NCI-H2029 treated with DMSO at 0.1 percent for 48 hours (cell line): ENCODE measurements at places on chromosomes 16 and 17.

- DNase-seq: no peak
These were observed 93.4 kb upstream of the METRNL start for GRCh38 chr17:82985973-82986372.

DNA sequence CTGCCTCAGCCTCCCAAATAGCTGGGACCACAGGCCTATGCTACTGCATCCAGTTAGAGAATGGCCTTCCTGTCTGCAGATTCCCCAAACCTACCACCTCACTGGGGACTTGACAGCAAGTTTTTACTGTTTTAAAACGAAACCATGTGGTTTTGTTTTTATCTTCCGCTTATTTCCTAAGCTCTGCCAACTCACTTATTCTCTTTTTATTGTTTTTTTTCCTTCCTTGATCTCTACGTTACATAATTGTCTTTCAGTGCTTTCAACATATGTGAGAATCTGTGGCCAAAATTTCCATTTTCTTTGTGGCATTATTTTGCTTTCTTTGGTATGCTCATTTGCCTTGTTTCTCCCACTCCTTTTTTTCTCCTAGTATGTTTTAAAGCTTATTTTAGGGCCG, 14.6 kb upstream of the SLC38A7 start:
- no peak for DNase-seq

- DNase-seq: no peak
These were observed 497.0 kb upstream of the HSBP1 start for GRCh38 chr16:83310816-83311215.

- DNase-seq: no peak
These were observed 19.0 kb downstream of the ZFPM1 start for GRCh38 chr16:88472069-88472468.

DNA sequence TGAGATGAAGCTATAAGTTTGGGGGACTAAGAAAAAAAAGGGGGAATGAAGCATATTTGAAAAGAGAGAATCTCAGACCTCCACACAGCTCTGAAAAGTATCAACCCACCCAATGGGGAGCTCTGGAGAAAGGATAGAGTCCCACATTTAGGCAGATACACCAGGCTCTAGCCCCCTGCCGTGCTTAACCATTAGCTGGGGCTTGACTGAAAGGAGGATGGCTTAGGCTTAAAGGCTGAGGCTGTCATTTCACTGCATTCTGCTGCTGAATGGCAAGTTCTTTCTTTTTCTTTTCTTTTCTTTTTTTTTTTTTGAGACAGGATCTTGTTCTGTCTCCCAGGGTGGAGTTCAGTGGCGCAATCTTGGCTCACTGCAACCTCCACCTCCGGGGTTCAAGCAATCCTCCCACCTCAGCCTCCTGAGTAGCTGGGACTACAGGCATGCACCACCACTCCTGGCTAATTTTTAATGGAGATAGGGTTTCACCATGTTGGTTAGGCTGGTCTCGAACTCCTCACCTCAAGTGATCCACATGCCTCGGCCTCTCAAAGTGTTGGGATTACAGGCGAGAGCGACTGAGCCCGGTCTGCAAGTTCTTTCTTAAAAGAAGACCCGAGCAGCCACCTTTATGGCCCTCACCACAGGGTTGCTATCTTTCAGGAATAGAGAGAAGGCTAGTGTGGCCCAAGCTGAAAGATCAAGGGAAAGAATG, 9.0 kb upstream of the MMP2 start:
- no peak for DNase-seq

DNA sequence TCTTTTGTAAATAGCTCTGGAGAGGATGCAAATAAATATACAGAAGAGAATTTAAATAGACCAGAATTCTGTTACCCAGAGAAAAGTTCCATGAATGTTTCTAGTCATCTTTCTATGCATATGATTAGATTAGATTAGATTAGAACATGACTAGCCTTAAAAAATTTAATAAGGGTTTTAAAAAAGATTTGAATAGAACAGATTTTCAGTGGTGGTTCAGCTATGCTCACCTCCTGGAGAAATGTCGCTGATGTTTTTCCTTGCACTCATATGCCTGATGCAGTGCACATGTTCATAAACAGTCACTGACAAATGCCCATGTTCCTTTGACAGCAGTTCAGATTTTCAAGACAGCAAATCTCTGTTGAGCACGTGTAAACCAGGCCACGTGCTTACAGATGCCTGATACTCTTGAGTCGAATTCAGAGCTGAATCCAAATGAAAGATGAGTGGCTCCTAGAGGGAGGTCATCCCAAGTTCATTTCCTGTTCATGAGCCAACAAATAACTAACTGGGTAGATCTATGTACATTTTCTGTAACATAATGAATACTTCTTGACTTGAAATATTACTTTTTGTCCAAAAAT, 19.9 kb upstream of the RAB11FIP4 start:
- DNase-seq: no peak
